Pancreas (tissue), 10 donors: ENCODE measurements at places on chromosomes 6 and 20. TPM values are rescaled to one million over a fixed set of nuclear protein-coding genes. Genes with fewer than 3 reads are reported as not detected.

GRCh38 chr20:38267296-38267695 is 6.8 kb upstream of the KIAA1755 start:
- DNase-seq, result no peak
- H3K4me3 ChIP-seq, result no peak overlapping the region
- no peaks in the 10 kb centered on the region for H3K4me1 ChIP-seq
- H3K27ac ChIP-seq, result no peak overlapping the region

DNA sequence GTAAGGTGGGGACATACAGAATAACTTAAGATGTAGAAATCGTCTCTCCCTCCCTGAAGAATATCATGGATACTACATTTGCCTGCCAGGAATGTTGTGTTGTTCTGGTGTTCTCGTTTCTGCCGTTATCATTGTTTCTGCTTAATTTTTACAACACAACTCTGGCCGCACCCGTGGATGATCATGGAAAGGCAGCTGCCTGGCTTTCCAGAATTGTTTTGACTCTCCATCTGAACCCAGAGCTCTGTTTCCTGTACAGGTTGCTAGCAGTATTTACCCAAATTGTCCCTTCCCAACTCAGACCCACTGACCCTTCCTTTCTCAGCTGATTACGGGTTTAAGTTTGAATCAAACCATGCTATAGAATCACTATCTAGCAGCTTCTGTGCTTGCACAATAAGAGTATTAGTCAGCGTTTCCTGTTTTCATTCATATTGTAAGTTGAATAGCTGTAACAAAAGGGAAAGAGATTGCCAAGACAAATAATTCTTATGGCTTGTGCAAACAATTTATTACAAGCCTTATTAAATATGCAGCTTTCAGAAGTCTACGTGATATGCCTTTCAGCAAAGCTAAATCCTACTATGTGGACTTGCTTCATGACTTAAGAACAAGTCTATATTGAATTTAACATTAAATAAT is 139.0 kb downstream of the MTHFD1L start:
- H3K4me1 ChIP-seq, result peaks cover 14% of the 10 kb centered on the region
- DNase-seq, result no peak
- no peaks in the 10 kb centered on the region for H3K36me3 ChIP-seq
- no peaks in the 10 kb centered on the region for H3K27me3 ChIP-seq
- H3K4me3 ChIP-seq, result no peak overlapping the region

The NKX2-4 gene
- not detected for total RNA-seq

GRCh38 chr6:39892490-39893129 is 41.7 kb downstream of the MOCS1 start:
- H3K27ac ChIP-seq, result no peak overlapping the region
- no peak overlapping the region for H3K4me3 ChIP-seq
- no peaks in the 10 kb centered on the region for H3K27me3 ChIP-seq
- DNase-seq, result peak; percentile 65
- H3K4me1 ChIP-seq, result no peaks in the 10 kb centered on the region
- no peaks in the 10 kb centered on the region for H3K36me3 ChIP-seq

- no peaks in the 10 kb centered on the region for H3K27me3 ChIP-seq
- H3K36me3 ChIP-seq, result no peaks in the 10 kb centered on the region
- no peak overlapping the region for H3K27ac ChIP-seq
- H3K4me3 ChIP-seq, result no peak overlapping the region
- no peak for DNase-seq
- no peaks in the 10 kb centered on the region for H3K4me1 ChIP-seq
Observed at GRCh38 chr6:152441902-152442301, 195.3 kb downstream of the SYNE1 start.
